GM12891 (cell line): ENCODE measurements at places on chromosomes 2 and 18.

- no peak for DNase-seq
Observed at GRCh38 chr2:141015341-141016047, 1115.3 kb downstream of the LRP1B start.

GRCh38 chr2:166127217-166128155 lies at the start of gene SCN1A:
Gene SCN1A, minus strand, starts transcription at chr2:166128020. Its CDS starts 54,399 bp downstream, at chr2:166073621.
- DNase-seq = no peak

DNA sequence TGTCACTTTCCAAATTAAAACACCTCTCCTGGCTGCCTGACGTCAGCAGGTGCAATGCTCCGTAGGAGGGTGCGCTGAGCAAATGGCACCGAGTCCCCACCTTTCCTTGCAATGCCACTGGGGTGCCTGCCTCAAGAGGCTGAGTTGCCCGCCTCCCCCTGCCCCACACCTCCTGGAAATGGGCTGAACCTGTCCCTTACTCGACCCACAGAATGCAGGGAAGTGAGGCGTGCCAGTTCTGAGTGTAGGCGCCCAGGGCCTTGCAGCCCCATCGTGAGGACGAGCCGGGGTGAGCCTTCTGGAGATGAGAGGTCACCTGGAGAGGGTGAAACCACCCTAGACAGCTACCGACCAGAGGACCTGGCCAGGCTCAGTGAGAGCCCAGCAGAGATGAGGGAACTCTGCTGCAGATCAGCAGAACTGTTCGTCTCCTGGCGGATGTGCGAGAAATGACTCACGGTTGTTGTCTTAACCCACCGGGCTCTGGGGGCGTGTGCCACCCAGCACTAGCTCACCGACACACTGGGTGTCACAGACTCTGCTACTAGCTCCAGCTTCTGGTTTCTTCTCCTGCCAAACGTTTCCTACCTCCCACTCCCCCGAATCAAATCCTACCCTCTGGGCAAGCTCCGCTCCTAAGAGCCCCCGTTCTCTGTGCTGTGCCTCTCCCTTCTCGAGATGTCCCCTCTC lies 168.7 kb upstream of the HDAC4 start:
- DNase-seq = no peak

- no peak for DNase-seq
Observed at GRCh38 chr18:60120231-60120750, 220.5 kb downstream of the PMAIP1 start.

GRCh38 chr2:74051504-74051903 lies 66.8 kb downstream of the TET3 start:
- no peak for DNase-seq

GRCh38 chr2:219562049-219563020 lies 9.0 kb downstream of the OBSL1 start:
- no peak for DNase-seq

DNA sequence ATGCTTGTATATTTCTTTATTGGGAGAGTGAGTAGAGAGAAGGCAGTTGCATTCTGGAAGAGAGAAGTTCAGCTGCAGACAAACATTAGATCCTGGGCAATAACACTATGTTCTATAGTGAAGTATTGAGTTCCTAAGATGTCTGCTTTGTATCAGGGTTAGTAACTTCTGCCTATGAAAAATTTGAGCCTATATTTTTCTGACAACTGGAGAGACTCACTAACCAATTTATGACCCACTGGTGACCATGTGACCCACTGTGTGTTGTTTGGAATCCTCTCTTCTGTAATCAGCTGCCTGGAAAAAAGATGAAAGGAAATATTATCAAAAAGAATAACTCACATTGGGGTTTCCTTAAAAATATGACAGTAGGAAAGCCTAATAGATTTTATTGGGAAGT lies 35.3 kb downstream of the DPP4 start:
- DNase-seq = no peak

DNA sequence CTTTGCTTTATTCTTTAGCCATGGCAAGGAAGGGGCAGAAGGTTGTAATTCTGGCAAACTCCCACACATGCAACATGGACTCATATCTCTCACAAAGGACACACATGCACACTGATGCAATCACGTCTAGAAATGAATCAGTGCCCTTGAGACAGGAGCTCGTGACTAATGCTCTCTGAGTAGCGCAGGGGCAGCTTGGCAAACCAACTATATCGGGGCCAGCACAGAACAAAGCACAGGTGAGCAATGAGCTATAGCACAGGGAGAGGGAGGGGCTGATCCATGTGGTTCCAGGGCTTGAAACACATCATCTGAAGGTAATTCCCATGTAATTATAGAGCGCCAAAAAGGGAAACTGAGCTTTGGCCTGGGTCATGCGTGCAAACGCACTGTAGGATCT lies 165.2 kb upstream of the KLF7 start:
- no peak for DNase-seq

DNA sequence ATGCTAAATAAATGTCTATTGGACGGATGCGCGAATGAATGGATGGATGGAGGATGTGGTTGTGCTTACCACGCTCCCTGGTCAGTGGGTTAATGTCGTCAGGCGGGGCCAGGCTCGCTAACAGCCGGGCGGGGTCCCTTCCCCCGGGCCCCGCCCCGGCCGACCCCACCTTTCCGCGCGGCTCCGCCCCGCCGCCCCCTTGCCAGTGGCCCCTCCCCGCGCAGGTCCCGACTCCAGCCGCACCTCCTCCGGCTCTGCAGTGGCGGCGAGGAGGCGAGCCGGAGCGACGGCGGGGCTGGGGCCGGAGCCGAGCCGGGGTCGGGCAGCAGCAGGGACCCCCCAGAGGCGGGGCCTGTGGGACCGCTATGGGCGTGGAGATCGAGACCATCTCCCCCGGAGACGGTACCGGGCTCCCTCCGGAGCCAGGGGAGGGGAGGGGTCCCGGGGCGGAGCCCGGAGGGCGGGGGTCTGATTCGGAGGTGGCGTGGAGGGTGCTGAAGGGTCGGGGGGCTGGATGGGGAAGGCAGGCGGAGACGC lies at the start of gene FKBP1B:
TSS of gene FKBP1B (plus strand) at position 257 of the 537 bp plus-strand sequence. CDS start at position 366, 109 bp downstream.
- DNase-seq = peak; percentile 47

- no peak for DNase-seq
Observed at GRCh38 chr2:135212757-135213156, 160.7 kb downstream of the RAB3GAP1 start.
